ENCODE measurements at places on chromosomes 16 and 17.

- peak; percentile 86 for DNase-seq
Measured at GRCh38 chr17:44221084-44221861, 1.8 kb upstream of the UBTF start.

DNA sequence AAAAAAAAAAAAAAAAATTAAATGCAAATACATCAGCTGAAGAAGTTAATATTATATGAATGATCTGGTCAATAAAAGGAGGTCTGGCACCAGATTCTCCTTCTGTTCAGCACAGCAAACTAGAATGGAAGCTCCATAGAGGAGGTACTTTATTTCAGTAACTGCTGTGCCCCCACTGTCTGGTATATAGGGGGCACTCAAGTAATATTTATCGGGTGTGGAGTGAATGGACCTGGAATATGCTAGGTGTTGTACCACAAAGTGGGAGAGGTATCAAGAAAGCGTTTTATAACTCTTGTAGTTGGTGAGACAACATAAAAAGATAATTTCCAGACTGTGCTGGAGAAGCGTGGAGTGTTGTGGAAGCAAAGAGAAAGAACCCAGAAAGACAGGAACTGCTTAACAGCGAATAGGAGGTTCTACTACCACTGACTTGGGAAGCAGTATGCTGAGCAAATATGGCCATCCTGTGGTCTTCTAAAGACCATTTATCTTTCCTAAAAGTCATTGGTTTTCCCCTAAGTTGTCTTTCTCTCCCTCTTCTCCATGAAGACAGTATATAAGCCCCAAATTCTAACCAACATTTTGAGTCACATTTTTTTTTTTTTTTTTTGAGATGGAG, 12.2 kb upstream of the PRKCA start:
- peak; percentile 15 for DNase-seq

GRCh38 chr16:15777533-15778203, 79.2 kb downstream of the MYH11 start:
- peak; percentile 68 for DNase-seq

DNA sequence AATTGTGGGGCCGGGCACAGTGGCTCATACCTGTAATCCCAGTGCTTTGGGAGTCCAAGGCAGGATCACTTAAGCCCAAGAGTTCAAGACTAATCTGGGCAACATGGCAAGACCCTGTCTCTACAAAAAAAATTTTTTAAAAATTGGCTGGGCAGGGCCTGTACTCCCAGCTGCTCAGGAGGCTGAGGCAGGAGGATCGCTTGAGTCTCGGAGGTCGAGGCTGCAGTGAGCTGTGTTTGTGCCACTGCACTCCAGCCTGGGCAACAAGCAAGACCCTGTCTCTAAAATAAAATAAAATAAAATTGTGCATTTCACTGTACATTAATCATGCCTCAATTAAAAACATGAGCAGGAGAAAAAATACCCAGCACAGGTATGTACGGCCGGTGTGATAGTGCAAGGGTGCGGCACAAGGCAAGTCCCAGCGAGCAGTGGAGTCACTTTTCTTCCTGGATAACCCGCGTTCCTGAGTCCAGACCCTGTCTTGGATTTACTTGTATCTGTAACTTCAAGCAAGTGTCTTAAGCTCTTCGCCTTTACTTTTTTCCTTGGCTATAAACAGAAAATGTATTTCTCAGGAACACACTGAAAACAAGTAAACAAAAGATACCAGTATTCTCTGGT, 11.4 kb downstream of the ZDHHC7 start:
- no peak for DNase-seq

DNA sequence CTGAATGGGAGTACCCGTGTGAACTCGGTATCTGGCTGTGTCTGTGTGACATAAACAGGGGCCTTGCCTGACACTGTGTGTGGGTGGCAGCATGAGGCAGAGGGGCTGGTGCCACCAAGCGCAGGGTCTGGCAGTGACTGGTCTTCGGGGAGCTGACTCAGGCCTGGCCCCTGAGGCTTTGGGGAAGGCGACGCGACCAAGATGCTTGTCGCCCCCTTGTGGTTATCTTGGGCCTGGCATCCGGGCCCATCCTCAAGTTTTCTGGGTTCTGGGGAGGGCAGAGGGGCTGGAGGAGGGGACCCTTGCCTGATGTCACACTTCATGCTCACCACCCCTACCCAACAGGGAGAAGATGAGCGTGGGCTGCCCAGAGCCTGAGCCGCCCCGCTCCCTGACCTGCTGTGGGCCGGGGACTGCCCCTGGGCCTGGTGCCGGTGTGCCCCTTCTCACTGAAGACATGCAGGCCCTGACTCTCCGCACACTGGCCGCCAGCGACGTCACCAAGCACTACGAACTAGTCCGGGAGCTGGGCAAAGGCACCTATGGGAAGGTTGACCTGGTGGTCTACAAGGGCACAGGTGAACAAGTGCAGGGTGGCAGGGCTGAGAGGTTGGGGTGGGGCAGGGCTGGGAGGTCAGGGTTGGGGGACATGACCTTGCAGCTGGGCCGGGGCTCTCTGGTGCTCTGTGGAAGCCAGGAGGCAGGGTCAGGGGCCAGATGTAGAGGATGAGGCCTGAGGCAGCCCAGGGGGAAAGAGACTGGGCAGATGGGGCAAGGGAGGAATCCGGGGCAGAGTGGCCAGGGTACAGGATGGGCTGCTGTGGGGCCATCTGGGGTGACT, 24.9 kb downstream of the SBK1 start:
- peak; percentile 60 for DNase-seq

GRCh38 chr16:62583414-62583813, 547.2 kb upstream of the CDH8 start:
- DNase-seq: no peak

DNA sequence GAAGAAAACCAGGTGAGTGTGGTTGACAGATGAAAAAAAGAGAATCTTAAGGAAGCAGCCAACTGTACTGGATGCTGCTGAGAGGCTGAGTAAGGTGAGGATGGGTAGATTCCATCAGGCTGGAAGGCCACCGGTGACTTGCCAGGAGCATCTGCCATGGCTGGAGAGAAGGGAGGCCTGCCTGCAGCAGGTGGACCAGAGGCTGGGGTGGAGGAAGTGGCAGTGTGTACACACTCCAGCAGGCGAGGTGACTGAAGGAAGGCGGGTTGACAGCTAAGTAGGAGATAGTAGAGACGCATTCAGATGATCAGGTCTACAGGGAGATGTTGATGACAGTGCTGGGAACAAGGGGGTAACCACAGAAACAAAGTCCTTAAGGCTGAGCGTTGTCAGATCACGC, 69.5 kb downstream of the USP43 start:
- no peak for DNase-seq

DNA sequence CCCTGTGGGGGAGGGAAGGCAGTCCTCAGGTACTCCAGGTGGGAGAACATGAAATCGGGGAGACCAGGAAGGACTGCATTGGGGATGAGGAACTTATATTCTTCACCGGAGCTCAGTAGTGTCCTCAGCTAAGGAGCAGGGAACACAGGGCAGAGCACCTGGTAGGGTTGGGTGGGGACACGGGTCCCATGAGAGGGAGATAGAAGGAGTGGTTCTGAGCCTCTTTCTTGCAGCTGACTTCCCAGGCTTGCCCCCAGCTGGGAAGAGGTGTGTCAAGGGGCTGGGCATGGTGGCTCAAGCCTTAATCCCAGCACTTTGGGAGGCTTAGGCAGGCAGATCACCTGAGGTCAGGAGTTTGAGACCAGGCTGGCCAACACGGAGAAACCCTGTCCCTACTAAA, 2.1 kb downstream of the FHOD1 start:
- no peak for DNase-seq
